ENCODE measurements at places on chromosomes 7 and 10.
A peak's percentile ranks its signal among the peaks of the same experiment; 100 is the strongest.

GRCh38 chr10:13924040-13924725 lies 337.4 kb downstream of the PRPF18 start:
- DNase-seq, result peak; percentile 49

DNA sequence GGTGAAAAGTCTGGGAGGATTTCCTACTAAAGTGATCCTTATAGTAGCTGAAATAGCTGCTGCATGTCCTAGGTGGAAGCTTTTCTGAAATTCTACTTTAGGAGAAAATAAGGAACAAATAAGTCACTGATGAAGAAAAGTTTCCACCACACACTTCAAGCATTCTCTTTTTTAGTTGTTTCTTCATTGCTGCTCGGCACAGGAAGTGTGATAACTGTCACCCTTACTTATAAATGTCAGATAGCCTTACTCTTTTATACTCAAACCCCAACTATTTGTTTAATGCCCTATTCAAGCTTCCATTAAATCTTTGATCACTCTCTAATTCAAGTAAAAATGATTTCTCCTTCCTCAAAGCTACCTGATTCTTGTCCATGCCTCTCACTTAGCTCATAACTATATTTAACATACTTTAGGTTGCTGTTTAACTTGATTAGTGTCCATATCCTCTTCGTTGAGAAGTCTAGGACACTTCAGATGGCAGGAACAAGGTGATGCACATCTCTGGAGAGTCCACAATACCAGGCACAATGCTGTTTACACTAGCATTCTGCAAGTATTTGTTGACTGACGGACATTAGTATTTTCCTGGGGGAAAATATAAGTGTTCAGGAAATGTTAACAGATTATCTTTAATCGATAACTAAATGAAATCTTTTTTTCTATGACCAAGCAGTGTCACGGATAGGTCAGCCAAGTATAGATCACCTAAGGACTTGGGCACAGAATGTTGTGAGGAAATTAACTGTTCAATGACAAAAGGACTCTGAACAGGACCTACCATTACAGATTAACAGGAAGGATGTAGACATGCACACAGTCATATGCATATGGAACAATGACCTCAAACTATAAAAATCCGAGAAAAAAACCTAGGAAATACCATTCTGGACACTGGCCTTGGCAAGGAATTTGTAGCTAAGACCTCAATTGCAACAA lies 67.4 kb downstream of the ZNF438 start:
- no peak for DNase-seq

DNA sequence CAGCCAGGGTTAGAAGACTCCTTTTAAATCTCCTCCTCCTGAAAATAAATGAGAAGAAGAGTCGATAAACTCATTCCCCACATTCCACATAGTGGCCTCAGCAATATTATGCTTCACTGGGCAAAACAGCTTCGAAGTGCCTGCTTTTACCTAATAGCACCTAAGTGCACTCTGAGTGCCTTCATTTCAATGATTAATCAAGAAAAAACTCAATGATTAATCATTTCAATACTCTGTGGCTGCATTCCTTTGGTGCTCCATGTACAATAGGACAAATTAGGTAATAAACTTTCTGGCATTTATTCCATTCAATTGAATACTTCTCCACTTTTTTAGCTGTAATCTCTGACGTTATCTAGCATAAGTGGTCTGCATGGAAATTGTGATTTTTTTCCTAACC lies 174.6 kb downstream of the CCDC71L start:
- DNase-seq, result peak; percentile 76

DNA sequence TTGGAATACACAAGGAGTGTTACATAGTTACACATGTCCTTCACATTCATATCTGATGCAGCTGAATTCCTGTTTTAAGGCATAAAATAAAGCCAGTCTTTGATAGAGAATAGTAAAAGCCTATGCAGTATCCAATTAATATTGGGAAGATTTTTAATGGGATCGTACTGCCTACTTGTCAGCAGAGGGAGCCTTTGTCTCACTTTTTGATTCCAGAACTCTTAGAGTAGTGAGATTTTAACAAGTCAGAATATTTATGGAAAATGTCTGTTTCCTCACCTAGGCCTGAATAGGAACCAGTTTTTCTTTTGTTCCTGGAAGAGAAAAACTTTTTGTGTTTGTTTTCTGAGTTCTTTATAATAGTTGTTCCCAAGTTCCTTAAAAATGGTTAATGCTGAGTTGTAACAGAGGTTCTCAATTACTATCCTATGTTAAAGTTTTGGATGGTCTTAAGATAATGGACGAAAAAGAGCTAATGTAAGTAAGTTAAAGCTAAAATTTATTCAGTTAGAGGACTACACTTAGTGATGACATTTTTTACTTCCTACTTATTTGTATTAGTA lies 114.0 kb downstream of the BBS9 start:
- DNase-seq, result no peak

- DNase-seq, result no peak
Measured at GRCh38 chr10:14971867-14972448, 12.8 kb downstream of the MEIG1 start.

GRCh38 chr7:268991-269390 lies 21.0 kb upstream of the FOXL3 start:
- DNase-seq, result no peak

DNA sequence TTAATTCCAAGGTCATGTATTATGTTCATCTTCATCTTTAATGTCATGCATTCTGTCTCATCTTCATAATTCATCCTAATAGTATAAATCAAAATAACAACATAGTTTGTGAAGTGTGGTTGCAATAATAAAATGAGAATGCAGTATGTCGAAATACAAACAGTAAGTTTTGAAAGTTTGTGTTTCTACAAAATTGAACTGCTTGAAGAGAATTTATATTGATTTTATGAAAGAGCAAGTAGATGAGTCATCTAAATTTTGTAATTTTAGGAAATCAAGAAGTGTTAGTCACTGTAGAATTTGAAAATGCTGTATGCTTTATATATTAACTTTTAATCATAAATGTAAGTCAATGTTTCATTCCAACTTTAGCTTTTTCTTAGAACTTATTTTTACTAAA lies 190.5 kb upstream of the PPP1R3A start:
- no peak for DNase-seq

GRCh38 chr10:89795840-89796239 lies 94.5 kb downstream of the KIF20B start:
- no peak for DNase-seq

GRCh38 chr7:12111422-12112405 lies 99.4 kb upstream of the TMEM106B start:
- DNase-seq, result peak; percentile 3

DNA sequence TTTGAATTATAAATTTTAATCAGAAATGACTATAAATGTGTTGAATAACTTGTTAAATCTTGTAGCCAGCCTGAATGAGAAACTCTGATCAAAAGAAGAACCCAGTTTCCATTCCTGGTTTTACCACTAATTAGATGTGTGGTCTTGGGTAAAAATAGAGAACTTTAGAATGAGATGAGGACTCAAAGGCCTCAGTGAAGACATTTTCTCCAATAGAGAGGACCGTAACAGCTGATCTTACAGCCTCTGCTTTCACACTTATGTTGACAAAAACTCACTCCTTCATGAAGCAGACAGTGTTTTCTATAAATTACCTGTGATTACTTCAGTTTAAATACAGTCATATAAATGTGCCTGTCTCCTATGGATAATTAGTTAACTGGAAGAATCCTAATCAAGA lies 200.1 kb upstream of the MEOX2 start:
- DNase-seq, result no peak

GRCh38 chr7:90686146-90686545 lies 90.0 kb downstream of the CDK14 start:
- DNase-seq, result no peak

- no peak for DNase-seq
Measured at GRCh38 chr7:74063223-74063641, 20.4 kb upstream of the LIMK1 start.

- DNase-seq, result no peak
Measured at GRCh38 chr10:96267234-96267705, 4.1 kb downstream of the BLNK start.

GRCh38 chr7:12386313-12386740 lies 17.3 kb downstream of the VWDE start:
- DNase-seq, result no peak

GRCh38 chr10:110413049-110413783 lies 84.5 kb upstream of the DUSP5 start:
- DNase-seq, result no peak
